ENCODE measurements at places on chromosomes 7 and 10.

GRCh38 chr10:117429643-117430265 lies 54.5 kb upstream of the PDZD8 start:
- no peak for DNase-seq

- DNase-seq = no peak
These were observed 232.3 kb downstream of the CUX1 start for GRCh38 chr7:102049765-102050164.

GRCh38 chr7:54996391-54996790 lies 22.4 kb upstream of the EGFR start:
- no peak for DNase-seq

DNA sequence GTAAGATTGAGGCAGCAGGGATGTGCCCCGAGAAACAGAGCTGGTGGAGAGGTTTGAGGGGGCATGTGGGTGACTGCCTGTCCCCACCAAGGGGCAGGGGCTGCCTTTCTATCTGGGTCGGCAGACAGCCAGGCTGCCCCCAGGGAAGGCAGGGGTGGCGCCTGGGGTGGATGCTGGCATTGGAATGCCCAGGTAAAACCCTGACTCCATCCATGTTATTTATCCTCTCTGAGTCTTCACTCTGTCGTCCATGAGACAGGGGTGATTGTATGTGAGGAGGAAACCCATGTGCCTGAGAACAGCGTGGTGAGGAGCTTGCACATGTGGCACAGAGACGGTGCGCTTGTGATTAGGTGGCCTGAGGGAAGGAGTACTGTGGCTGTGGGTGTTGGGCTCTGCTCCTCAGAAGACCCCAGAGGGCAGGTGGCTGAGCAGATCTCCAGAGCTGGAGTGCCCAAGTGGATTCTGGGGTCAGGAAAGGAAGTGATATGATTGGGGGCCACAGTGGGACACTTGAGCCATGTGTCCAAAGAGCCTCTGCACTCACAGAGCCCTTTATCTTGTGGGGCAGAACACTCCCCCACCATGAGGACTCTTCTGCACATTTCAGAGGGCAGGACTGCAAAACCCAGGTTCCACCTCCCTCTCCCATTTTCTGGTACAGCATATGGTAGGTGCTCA lies 100.4 kb upstream of the RET start:
- no peak for DNase-seq

DNA sequence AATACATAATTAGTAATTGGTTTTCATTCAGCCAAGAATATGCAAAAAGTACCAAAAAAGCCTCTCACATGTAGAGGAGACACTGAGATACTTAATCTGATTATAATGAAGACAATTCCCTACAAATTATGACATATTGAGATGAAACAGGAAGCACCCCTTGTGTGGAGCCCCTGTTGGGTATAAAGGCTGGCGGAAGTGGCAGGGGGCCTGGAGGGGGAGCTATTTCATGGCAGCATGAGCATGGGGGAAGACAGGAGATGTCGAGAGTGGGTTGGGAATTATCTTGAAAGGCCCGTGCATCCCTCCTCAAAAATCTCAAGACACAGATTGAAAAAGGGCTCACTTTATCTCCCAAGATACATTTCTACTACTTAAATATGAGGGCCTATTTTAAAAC lies 96.9 kb downstream of the PIP4K2A start:
- no peak for DNase-seq

DNA sequence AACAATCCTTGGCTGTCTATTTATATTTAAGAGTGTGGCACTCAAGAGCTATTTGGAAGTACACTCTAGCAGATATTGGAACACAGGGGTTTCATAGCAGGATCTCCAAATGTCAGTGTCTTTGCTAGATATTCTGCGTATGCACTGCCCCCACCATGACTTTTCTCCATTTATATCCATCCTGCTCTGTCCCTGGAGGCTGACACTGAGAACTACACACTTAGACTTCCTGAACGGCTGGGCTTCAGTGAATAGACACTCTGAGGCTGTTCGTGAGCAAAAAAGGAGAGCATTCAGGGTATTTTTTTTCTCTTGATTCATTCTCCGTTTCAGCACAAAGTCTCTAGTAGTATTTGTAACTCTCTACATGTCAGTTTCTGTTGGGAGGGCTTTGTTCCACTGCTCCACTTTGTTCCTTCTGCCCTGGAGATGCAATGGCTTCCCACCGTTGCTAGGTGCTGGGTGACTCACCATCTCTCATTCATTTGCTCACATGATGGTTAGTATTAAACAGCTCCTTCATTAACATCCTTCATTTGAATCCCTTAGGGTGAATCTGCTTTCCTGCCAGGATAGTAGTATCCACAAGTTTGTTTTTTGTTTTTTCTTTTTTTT lies 155.9 kb upstream of the SLC13A1 start:
- no peak for DNase-seq

Measured in NCI-H1105 treated with DMSO at 0.1 percent for 48 hours (cell line).